Colonic mucosa (tissue), 4 donors: ENCODE measurements at places on chromosomes 3 and 15. TPM values are rescaled to one million over a fixed set of nuclear protein-coding genes. Genes with fewer than 3 reads are reported as not detected.

Gene AMT
- 20.6 TPM for total RNA-seq

Gene CHRD
- total RNA-seq = 2.0 TPM

DNA sequence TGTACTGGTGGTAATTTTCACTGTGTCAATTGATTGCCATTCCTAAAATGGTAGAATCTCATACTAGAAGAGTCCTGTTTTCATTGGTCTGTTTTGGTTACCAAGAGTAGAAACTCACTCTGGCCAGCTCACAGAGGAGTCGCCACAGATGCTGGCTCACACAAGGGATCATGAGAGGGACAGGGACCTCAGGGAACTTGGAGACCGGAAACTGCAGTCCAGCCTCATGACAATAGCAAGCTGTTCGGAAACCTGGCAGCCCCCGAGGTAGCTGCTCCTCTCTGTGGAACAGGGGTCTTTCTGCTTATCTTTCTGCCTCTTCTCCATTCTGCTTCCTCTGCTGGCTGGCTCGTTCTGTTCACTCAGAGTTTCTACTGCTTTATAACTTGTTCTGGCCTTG, 192.9 kb downstream of the PLCL2 start:
- no peak for DNase-seq

DNA sequence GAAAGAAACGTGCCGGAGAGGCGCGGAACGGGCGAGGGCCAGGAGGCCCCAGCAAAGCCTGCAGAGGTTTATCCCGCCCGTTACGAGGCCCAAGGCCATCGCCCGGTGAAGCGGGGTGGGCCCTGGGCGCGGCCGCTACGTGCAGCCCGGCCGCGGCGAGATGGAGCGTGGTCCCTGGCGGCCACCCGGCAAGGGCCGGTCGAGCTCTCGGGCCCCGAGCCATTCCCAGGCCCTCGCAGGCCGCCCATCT, 1.1 kb downstream of the PKM start:
- peak; percentile 58 for DNase-seq

Gene SLC22A13
- 1.1 TPM for total RNA-seq

Gene GPR27
- total RNA-seq = 2.2 TPM

DNA sequence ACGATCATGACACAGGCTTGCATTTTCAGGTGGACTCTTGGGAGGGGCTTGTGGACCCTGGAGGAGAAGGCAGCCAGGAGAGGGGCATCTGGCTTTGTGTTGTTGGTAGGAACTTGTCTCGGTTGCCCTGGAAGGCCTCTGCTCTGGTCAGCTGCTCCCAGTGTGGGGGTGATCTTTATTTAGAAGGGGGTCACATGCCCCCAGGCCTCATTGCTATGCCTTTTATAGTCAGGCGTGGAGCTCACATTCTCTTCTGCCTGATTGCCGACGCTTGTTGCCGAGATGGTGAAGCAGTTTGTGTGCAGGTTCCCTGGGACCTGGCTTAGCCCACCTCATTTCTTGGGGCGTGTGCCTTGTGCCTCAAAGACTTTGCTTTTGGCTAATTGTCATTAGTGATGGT, 66.6 kb downstream of the IGF1R start:
- DNase-seq = no peak

Gene GRAMD1C
- 4.1 TPM for total RNA-seq

GRCh38 chr3:30811151-30811795, 83.2 kb downstream of the GADL1 start:
- DNase-seq = no peak

Gene CPLX3
- total RNA-seq = not detected

DNA sequence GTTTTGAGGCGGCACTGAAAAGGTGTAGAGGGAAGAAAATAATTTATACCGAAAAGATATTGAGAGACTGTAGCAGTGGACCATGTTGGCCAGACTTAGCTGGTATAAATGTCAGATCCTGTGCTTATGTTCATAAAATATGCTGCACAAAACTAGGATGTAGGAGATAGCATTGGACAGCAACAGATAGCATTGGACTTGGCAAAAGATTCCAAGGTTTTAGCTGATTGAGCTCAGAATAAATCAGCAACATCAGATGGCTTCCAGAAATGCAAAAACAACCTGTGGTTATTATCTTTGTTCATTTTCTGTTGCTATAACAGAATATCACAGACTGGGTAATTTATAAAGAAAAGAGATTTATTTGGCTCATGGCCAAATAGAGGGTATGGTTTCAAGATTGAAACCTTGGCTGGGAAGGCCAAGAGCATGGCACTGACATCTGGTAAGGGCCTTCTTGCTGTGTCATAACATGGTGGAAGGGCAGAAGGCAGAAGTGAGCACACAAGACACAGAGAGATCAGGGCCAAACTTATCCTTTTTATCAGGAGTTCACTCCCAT, 34.7 kb downstream of the SLC28A1 start:
- DNase-seq = no peak

Gene GOLGA8T
- not detected for total RNA-seq

Gene MYO9A
- total RNA-seq = 27.5 TPM

DNA sequence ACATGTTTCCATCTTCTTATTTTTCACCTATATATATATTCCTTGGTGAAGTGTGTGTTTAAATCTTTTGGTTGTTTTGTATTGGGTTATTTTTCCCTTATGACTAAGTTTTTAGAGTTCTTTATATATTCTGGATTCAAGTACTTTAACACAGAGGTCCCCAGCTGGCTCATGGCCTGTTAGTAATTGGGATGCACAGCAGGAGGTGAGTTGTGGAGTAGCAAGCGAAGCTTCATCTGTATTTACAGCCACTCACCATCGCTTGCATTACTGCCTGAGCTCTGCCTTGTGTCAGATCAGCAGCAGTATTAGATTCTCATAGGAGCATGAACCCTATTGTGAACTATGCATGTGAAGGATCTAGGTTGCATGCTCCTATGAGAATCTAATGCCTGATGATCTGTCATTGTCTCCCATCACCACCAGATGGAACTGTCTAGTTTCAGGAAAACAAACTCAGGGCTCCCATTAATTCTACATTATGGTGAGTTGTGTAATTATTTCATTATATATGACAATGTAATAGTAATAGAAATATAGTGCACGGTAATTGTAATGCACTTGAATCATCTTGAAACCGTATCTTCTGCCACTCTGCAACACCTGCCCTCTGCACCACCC, 151.6 kb downstream of the RSRC1 start:
- no peak for DNase-seq

- no peak for DNase-seq
These were observed 11.4 kb downstream of the TGM5 start for GRCh38 chr15:43255376-43255775.

DNA sequence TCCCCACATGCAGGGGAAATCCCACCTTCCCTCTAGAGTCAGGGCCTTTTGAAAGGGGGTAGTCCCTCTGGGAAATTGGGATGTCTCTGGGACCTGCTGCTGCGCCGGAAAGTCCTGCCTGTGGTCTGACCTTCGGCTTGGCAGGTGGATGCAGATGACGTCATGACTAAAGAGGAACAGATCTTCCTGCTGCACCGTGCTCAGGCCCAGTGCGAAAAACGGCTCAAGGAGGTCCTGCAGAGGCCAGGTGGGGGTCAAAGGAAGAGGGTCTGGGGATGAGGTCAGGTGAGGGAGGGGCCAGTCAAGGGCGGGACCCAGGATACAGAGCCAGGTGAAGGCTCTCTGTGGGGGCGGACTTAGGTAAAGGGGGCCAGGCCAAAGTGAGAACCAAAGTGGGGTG, 16.2 kb downstream of the PTH1R start:
- no peak for DNase-seq

DNA sequence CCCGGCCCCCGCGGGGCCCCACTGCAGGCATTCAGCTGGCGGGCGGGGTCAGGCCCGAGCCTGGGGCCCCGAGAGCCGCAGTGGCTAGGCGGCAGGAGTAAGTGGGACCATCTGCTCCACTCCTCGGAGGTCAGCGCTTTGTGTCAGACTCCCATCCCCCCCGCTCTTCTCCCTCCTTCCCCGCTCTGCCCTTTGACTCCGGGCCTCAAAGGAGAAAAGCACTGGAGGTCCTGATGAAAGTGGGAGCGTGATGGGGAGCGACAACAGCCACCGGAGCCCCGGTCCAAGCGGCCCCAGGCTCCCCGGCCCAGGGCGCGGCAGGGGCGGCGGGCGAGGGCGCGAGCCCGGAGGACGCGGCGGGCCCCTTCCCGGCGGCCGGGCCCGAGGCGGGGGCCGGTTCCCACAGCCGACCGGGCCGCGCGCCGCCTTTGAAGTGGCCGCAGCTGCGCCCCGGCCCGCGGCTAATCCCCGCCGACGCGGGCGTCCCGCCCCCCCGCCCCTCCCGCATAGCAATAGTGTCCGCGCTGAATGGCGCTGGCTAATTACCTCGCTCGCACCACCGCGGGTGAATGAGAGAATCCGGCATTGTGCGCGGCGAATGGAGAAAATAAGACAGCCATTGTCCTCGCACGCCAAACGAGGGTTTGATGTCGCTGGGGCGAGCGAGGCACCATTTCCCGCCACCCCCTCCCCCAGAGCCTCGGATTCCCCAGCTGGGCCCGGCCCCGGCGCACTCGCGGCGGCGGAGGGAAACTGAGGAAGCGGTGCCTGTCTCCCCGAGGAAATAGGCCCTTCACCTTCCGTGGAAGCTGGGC, 22.4 kb downstream of the IGDCC3 start:
- no peak for DNase-seq

DNA sequence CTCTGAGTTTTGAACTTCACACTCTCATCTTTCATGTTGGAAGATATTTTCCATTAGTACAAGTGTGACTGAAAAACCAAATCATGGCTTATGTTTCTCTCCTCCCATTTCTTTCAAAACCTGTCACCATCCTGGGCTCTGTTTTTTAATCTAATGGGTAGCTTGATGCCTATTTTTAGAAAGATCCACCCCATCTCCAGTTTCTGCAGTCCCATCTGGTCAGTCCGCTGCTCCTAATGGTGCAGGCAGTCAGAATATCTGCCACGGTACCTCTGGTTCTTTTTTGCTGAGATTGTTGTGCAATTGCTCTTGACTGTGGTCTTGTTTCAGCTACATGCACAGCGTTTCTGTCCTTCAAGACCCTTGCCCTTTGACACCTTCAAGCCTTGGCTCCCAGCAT, 240.9 kb upstream of the CADM2 start:
- DNase-seq = no peak

Gene TMEM266
- total RNA-seq = not detected

- DNase-seq = no peak
These were observed 124.8 kb downstream of the LIPC start for GRCh38 chr15:58556541-58556940.

- DNase-seq = peak; percentile 95
These were observed 30.5 kb upstream of the SRP14 start for GRCh38 chr15:40069178-40070165.

Gene PPARG
- 85.2 TPM for total RNA-seq

Gene PAK6
- total RNA-seq = 4.9 TPM

DNA sequence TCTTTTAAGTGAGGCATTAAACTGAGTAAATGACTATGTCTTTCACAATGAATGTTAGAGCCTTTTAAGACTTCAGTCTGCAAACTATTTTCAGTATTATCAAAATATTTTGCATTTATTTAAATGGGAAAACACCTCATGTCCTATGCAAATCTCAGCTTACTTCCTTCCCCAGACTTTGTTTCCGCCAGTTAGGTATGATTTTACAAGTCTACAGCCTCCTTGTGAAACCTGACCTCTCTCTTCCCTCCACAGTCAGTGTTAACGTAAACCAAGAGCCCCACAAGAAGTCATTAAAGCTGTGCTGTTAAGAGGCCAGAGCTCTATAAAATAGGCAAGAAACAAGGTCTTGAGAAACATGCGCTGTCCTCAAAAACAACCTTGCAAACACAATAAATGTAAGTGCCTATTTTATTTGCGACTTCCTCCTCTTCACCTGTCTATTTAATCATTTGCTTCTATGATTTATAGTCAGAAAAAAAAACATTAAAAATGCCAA, 48.3 kb downstream of the PRTG start:
- DNase-seq = peak; percentile 42

- DNase-seq = no peak
These were observed 35.9 kb upstream of the MRPS22 start for GRCh38 chr3:139307601-139308555.

- no peak for DNase-seq
These were observed 69.1 kb upstream of the TNFAIP8L3 start for GRCh38 chr15:51163843-51164242.

- peak; percentile 91 for DNase-seq
These were observed at the start of gene ANXA2 for GRCh38 chr15:60397772-60398445. Gene ANXA2 (minus strand): TSS chr15:60397986. CDS start chr15:60386075, 11,911 bp downstream.

- peak; percentile 48 for DNase-seq
These were observed 779 bp upstream of the CTNNB1 start for GRCh38 chr3:41198526-41198925.

Gene CAMKV
- total RNA-seq = 0.21 TPM

DNA sequence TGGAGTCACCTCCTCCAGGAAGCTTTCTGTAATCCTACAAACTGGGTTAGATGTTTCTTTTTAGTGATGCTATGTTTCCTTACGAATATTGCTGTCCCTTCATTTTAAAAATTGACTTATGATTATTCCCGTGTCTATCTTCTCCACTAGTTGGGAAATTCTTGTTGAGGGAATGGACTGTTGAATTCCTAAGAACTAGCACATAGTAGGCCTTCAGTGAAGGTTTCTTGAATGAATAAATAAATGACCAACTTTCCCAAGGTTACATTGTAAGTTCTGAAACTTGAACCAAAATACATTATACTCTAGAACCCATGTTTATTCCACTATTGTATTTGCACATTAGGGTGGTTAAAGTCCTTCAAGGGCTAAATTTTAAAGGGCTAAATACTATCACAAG, 812 bp upstream of the IL20RB start:
- DNase-seq = no peak

GRCh38 chr3:151011427-151011826, 38.9 kb upstream of the CLRN1 start:
- DNase-seq = no peak

DNA sequence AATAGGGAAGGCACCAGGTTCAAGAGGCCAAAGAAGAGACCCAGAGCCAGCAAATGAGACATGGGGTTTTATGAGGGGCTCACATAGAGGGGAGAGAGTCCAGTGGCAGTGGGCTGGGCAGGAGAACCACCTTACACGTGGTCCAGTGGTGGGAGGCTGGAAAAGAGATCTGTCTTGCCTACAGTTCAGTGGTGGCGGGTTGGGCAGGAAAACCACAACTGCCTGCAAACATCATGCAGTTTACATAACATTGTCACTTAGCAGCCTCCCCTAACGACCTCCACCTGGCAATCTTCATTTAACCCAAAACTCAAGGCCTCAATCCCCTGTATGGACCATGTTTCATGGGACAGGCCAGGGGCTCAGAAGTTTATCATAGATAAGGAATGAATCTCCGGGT, 29.1 kb downstream of the CRYGS start:
- DNase-seq = no peak

Gene VGLL3
- total RNA-seq = 1.3 TPM

DNA sequence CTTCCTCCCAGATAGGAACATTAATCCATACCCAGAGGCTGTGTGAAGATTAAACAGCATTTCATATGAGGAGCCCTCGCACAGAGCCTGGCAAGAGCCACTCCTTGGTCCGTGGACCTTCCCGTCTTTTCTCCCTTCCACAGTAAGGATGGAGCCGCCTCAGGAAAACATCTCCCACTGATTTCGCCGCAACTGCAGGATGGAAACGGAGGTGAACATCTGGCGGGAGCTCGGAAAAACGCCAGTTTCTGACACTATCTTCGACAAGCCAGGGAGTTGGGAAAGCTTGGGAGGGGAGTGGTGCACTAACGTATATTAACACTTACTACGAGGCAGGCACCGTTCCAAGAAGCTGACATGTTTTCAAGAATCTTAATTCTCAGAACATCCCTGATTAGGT, 157.9 kb downstream of the XXYLT1 start:
- no peak for DNase-seq
